ENCODE measurements at places on chromosomes 12 and 14. TPM values are rescaled to one million over a fixed set of nuclear protein-coding genes. Genes with fewer than 3 reads are reported as not detected.
A peak's percentile ranks its signal among the peaks of the same experiment; 100 is the strongest.

GRCh38 chr14:53192052-53192760 lies 39.1 kb upstream of the DDHD1 start:
- no peak overlapping the region for H3K4me3 ChIP-seq
- no peak for DNase-seq
- no peaks in the 10 kb centered on the region for H3K36me3 ChIP-seq
- no peaks in the 10 kb centered on the region for H3K4me1 ChIP-seq

DNA sequence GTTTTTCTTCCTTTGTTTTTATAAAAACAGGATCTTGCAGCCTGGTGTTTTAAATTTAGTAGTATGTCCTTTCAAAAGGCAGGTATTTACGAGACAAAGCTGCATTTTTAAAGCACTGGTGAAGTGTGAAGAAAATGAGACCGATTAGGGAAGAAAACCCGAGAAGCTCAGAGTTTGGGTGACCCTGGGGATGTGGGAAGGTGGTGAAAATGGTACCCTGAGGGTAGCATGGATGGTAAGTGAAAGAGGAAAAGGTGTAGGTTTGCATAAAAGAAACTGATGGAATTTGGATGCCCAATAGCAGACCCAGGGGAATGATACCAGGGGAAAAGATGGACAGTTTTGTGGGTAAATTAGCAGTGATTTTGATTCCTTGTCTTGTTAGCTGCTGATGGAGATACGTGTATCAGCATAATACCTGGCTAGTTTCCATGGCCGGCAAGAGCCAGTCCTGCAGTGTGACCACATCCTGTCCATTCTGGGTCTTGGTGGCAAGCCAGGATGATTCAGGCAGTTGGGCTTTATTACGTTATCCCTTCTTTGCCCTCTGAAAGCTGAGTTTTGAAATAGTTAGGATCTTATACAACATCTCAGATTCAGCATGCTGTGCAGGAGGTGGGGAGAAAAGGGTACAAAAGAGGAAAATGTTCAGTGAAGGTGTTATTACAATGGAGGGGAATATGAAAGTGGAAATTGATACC lies 8.9 kb downstream of the BICD1 start:
- no peaks in the 10 kb centered on the region for H3K27me3 ChIP-seq
- no peaks in the 10 kb centered on the region for H3K36me3 ChIP-seq
- H3K4me3 ChIP-seq = no peak overlapping the region
- no peak overlapping the region for H3K27ac ChIP-seq

Gene NRIP2
- polyA plus RNA-seq = 1.1 TPM

DNA sequence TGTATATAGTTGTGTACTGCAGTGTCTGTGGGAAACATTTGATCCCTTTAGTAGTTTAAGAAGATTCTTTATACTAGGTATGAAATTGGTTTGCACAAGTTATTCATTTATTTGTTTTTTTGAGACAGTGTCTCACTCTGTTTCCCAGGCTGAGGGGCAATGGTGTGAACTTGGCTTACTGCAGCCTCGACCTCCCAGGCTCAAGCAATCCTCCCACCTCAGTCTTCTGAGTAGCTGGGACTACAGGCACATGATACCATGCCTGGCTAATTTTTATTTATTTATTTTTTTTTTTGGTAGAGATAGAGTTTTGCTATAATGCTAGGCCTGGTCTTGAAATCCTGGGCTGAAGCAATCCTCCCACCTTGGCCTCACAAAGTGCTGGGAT lies 209.4 kb downstream of the RASSF9 start:
- DNase-seq = no peak
- H3K4me1 ChIP-seq = no peaks in the 10 kb centered on the region
- H3K4me3 ChIP-seq = no peak overlapping the region
- H3K27me3 ChIP-seq = no peaks in the 10 kb centered on the region
- no peaks in the 10 kb centered on the region for H3K36me3 ChIP-seq

Gene ACTR10
- 66.2 TPM for polyA plus RNA-seq

Gene BDKRB1
- not detected for polyA plus RNA-seq

- no peak overlapping the region for H3K4me3 ChIP-seq
- H3K36me3 ChIP-seq = no peaks in the 10 kb centered on the region
- H3K27me3 ChIP-seq = no peaks in the 10 kb centered on the region
Measured at GRCh38 chr14:98941481-98941880, 330.5 kb downstream of the BCL11B start.

DNA sequence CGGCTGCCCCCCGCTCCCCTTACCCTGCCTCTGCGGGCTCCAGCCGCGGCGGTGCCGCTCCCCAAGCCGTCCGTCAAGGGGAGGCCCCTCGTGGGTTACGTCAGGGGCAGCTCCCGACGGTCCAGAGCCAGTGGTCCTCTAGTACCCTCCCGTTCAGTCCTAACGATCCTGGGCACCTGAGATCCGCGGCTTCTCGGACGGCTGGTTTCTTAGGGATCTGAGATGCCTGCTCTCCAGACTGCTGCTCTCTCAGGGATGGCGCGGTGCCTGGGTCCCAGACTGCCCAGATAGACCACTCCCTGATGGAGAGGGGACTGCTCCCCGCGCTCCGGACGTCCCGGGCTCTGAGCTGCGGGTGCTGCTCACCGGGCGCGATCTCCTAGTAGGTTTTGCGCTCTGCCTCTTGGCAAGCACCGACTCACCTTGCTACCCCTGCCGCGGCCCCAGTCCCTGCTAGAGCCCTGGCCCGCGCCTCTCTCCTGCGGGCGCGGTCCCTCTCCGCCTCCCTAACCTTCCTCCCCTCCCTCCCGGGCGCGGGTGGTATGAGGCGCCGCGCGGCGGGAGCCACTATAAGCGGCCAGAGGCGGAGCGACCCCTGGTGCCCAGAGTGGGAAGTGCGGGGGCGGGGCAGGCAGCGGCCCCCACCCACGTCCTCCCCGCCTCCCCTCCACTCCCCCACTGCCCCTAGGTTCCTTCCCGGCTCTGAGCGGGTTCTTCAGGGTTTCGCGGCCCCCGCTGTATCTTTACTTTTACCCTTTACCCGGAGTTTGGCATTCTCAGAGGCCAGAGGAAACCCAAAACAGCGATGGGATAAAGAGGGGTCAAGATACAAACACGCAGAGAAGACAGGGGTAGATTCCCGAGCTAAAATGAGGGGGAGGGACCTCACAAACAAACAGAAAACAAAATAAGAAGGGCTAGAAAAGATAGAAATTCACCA lies at the start of gene C1QL4:
Gene C1QL4 (minus strand): TSS at position 544 of the 940 bp plus-strand sequence. CDS start 711 bp downstream, outside the sequence.
- H3K27me3 ChIP-seq = peaks cover 81% of the 10 kb centered on the region
- peaks cover 30% of the 10 kb centered on the region for H3K4me1 ChIP-seq
- peak; percentile 87 for DNase-seq
- H3K4me3 ChIP-seq = peak within 1 kb of the TSS; percentile 43

Gene GARIN6
- polyA plus RNA-seq = not detected

GRCh38 chr12:29113101-29113500 lies 36.0 kb upstream of the FAR2 start:
- H3K27me3 ChIP-seq = no peaks in the 10 kb centered on the region
- no peaks in the 10 kb centered on the region for H3K4me1 ChIP-seq
- H3K36me3 ChIP-seq = peaks cover 6% of the 10 kb centered on the region
- H3K27ac ChIP-seq = no peak overlapping the region

DNA sequence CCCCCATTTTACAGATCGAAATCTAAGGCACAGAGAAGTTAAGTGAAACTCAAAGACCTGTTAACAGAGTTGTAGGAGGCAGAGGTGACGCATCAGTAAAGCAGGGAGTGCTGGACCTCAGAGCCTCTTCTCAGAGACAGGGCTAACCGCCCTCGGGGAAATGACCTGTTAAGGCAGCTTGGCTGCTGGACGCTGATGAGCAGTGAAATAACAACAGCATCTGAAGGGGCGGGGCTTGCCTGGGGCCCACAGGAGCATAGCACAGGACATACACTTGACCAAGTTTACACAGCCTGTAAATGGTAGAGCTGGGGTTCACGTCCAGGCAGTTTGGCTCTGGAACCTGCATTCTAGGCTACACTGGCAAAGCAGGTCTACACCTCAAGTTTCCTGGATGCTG lies 39.3 kb downstream of the LRTM2 start:
- H3K4me3 ChIP-seq = no peak overlapping the region
- H3K36me3 ChIP-seq = peaks cover 7% of the 10 kb centered on the region
- H3K27me3 ChIP-seq = peaks cover 22% of the 10 kb centered on the region
- H3K27ac ChIP-seq = no peak overlapping the region

- peaks cover 4% of the 10 kb centered on the region for H3K4me1 ChIP-seq
- H3K27ac ChIP-seq = no peak overlapping the region
- no peaks in the 10 kb centered on the region for H3K27me3 ChIP-seq
- peak; percentile 3 for DNase-seq
- H3K4me3 ChIP-seq = no peak overlapping the region
Measured at GRCh38 chr12:62123721-62124203, 136.4 kb upstream of the USP15 start.

Gene PXN
- polyA plus RNA-seq = 2.8 TPM

DNA sequence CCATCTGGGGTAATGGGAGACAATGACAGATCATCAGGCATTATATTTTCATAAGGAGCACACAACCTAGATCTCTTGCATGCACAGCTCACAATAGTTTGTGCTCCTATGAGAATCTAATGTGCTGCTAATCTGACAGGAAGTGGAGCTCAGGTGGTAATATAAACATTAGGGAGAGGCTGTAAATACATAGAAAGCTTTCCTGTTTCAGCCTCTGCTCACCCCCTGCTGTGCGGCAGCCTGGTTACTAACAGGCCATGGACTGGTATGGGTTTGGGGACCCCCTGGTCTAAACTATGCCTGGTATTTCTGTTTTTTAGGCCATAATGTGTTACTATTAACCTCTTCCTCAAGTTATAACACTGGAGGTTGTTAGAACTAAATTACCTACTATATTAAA lies 1373.7 kb downstream of the LRFN5 start:
- no peaks in the 10 kb centered on the region for H3K27me3 ChIP-seq
- no peaks in the 10 kb centered on the region for H3K36me3 ChIP-seq
- DNase-seq = no peak
- no peak overlapping the region for H3K4me3 ChIP-seq

GRCh38 chr12:82470906-82471512 lies 112.7 kb downstream of the METTL25 start:
- no peak overlapping the region for H3K4me3 ChIP-seq
- H3K36me3 ChIP-seq = peaks cover 64% of the 10 kb centered on the region
- no peak overlapping the region for H3K27ac ChIP-seq

Gene SLCO1B1
- not detected for polyA plus RNA-seq

- H3K27ac ChIP-seq = peak overlapping the region; percentile 95
- DNase-seq = peak; percentile 80
- H3K36me3 ChIP-seq = peaks cover 8% of the 10 kb centered on the region
Measured at GRCh38 chr12:13099066-13099843, 4.2 kb downstream of the GSG1 start.

GRCh38 chr14:91755570-91756295 lies 23.8 kb upstream of the CATSPERB start:
- H3K27me3 ChIP-seq = peaks cover 28% of the 10 kb centered on the region
- no peak overlapping the region for H3K27ac ChIP-seq
- no peak overlapping the region for H3K4me3 ChIP-seq
- H3K4me1 ChIP-seq = no peaks in the 10 kb centered on the region
- H3K36me3 ChIP-seq = peaks cover 7% of the 10 kb centered on the region

Gene CDKN3
- polyA plus RNA-seq = not detected

DNA sequence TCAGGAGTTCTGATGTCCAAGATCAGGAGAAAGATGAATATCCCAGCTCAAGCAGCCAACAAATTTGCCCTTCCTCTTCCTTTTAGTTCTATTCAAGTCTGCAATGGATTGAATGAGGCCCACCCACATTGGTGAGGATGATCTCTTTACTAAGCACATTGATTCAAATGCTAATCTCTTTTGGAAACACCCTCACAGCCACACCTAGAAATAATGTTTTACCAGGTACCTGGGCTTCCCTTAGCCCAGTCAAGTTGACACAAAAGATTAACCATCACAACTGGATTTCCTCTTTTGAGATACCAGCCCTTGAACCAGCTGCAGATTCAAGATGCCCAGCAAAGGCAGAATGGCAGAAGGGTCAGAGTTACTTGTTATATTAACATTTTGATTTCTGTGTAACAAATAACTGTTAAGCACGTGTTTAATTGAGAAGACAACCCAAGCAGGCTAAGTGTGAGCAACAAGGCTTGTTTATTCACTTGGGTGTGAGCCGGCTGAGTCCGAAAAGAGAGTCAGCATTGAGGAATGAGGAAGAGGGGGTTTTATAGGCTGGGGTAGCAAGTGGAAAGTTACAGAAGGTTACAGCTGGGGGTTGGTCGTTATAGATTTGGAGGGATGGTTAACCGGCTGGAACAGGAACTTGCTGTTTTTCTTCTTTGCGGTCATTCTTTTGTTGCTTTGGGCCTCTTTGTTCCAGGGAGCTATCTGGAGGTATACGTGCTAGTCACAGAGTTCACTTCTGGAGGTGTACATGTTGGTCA lies 180.3 kb downstream of the EMP1 start:
- H3K27ac ChIP-seq = no peak overlapping the region
- no peak for DNase-seq
- peaks cover 4% of the 10 kb centered on the region for H3K4me1 ChIP-seq
- no peaks in the 10 kb centered on the region for H3K36me3 ChIP-seq
- H3K4me3 ChIP-seq = no peak overlapping the region
- peaks cover 15% of the 10 kb centered on the region for H3K27me3 ChIP-seq

GRCh38 chr14:65179918-65180724 lies 77.8 kb upstream of the MAX start:
- H3K4me1 ChIP-seq = peaks cover 16% of the 10 kb centered on the region
- H3K27ac ChIP-seq = peak overlapping the region; percentile 79
- H3K36me3 ChIP-seq = peaks cover 10% of the 10 kb centered on the region
- H3K4me3 ChIP-seq = peak overlapping the region; percentile 10

Gene TCL1B
- 30.7 TPM for polyA plus RNA-seq

Gene SMOC1
- not detected for polyA plus RNA-seq

Gene DACT1
- 2.4 TPM for polyA plus RNA-seq

Gene HPD
- not detected for polyA plus RNA-seq

Gene SIX6
- polyA plus RNA-seq = not detected

DNA sequence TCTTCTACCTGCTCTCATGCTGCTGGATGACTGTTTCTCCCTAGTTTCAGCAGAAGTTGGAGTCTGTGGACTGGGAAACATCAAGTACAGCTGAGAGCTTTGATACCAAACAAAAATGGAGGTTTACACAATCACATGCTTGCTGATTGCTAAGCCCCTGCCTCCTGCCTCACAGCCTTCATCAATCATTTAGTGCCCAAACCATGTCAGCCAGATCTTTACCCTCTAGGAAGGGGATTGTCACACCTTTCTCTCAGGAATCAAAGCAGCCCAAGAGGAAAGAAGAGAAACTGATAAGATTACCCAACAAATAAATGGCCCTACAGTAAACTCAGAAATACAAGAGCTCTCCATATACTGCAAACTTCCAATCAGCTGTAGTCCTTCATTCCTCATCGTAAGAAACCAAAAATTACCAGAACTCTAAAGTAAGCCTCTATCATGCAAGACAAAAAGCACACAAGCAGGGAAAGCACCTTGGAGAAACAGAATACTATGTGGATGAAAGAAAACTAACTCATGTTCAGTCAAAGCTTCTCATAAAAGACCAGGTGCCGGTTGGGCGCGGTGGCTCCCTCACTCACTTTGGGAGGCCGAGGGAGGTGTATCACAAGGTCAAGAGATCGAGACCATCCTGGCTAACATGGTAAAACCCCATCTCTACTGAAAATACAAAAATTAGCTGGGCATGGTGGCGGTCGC lies 63.6 kb upstream of the RESF1 start:
- H3K4me1 ChIP-seq = peaks cover 58% of the 10 kb centered on the region
- H3K36me3 ChIP-seq = peaks cover 35% of the 10 kb centered on the region
- peak overlapping the region; percentile 97 for H3K27ac ChIP-seq

- H3K27ac ChIP-seq = peak overlapping the region; percentile 64
- H3K27me3 ChIP-seq = no peaks in the 10 kb centered on the region
- no peak for DNase-seq
- H3K4me3 ChIP-seq = no peak overlapping the region
- peaks cover 18% of the 10 kb centered on the region for H3K36me3 ChIP-seq
- no peaks in the 10 kb centered on the region for H3K4me1 ChIP-seq
Measured at GRCh38 chr12:49458816-49459215, 80.0 kb upstream of the KCNH3 start.

- no peak for DNase-seq
- peaks cover 24% of the 10 kb centered on the region for H3K27me3 ChIP-seq
- H3K27ac ChIP-seq = no peak overlapping the region
- H3K4me3 ChIP-seq = no peak overlapping the region
Measured at GRCh38 chr14:105128059-105128458, 40.5 kb downstream of the JAG2 start.

Gene NANOG
- polyA plus RNA-seq = not detected

Gene TBK1
- polyA plus RNA-seq = 16.0 TPM
